Fibroblast of skin of abdomen (primary cell): ENCODE measurements at places on chromosomes 7 and 10.
A peak's percentile ranks its signal among the peaks of the same experiment; 100 is the strongest.

DNA sequence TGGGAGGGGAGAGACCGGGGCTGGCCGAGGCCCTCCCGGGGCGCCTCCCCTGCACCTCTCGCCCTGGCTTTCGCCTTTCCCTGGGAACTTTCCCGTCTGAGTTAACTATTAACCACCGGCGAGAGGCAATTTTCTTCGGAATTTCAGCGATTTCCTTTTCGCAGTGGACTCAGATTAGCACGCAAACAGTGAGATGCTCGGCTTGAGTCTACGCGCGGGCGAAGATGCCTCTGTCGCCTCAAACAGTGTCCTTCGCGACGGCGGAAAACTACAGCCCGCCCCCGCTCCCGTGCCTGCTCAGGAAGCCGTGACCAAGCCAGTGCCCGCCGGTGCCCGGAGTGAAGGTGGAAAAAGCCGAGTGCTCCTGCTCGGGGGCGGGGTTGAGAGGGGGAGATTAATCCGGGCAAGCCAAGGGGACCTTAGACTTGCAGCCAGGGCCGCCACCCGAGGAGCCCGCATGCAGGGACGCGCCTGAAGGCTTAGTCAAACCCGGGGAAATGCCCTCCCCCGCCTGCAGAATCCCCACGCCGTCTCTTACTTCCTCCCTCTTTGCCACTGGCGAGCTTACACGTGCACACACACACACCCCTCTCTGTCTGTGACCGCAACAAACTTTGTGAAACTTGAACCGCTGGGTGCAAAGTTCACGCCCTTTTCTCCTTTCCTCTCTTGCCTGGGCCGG lies 14.5 kb upstream of the PAX2 start:
- DNase-seq: peak; percentile 25

DNA sequence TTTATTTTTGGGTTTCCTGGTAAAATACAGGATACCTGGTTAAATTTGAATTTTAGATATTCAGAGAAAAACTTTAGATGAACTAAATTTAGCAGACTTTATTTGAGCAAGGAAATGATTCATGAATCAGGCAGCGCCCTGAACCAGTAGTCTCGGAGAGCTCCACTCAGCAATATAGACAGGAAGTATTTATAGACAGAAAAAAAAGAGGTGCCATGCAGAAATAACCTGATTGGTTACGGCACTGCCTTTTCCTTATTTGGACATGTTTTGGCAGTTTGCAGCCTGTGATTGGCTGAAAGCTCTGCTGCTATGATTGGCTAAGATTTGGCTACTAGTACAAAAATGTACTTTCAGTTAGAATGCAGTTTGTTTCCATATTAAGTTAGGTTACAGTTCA lies 198.3 kb upstream of the DKK1 start:
- DNase-seq: peak; percentile 17

DNA sequence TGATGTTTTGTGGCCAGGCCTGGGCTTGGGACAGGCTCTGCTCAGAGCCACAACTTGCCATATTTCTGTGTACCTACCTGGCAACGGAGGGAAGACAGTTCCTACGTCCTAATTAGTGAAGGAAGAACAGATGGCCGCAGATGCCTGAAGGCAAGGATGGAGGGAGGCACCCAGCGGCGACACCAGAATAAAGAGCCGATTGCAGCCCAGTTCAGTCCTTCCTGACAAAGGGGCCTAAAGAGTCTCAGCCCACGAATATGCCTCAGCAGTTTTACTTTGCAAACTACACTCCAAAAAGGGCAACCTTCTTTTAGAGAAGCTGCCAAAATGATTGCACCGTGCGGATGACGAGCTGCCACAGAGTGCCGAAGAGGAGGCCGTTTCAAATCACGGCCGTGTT lies 585.8 kb downstream of the GLRX3 start:
- no peak for DNase-seq

DNA sequence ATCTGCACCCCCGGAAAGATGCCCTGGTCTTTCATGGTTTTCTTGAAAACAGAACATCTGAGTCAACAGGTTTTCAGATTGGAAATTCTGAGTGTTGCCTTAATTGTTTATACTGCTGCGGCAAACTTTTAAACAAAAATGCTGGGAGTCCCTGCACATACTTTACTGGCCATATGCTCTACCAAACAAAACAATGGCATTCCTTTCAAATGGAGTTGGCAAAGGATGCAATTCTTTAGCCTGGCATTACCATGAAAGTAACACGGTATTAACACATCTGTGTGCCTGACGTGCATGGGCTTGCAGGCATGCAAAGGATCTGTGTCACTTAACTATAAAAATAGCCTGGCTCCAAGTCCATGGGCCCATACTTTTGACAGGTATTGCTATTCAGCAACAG lies 4.2 kb downstream of the INHBA start:
- DNase-seq: no peak

- no peak for DNase-seq
Measured at GRCh38 chr7:11779864-11780674, 51.9 kb downstream of the THSD7A start.

- no peak for DNase-seq
Measured at GRCh38 chr10:93150289-93150688, 76.6 kb downstream of the CYP26A1 start.

DNA sequence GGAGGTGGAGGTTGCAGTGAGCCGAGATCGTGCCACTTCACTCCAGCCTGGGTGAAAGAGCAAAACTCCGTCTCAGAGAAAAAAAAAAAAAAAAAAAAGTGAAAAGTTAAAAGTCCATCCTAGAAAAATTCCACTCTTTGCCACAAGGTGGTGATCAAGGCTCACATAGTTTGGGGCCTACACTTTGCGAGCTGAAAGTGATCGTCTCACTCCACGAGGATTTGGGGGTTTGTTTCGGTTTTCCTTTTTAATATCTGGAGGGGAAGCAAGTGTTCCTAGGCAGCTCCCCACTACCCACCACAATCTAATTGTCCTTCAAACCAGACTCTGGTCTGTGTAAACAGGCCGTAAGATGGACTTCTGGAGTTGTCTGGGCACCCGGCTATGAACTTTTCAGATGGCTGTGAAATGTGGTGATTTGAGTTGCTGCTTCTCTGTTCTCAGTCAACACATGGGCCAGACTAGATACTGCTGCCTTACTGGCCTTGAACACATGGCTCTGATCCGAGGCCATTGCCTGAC lies 27.1 kb downstream of the PRLHR start:
- DNase-seq: peak; percentile 54

DNA sequence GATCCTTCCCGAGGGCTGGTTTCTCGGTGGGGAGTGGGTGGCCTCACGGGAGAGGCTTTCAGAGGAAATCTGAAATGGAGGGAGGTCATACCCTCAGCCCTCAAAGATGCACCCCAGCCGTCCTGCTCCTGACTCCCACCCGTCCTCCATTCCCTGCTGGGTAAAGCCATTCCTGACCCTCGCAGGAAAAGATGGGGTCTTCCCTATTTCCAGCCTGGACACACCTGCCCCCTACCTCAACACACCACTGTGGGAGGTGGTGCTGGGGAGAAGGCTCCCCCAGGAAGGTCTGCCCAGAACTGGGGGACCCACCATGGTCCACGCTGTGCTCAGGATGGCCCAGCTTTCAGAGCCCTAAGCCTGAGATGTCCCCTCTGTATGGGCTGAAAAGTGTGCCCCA lies 86.9 kb downstream of the CHST15 start:
- DNase-seq: no peak

- DNase-seq: no peak
Measured at GRCh38 chr7:120407010-120407409, 134.0 kb downstream of the KCND2 start.

GRCh38 chr10:34815185-34816084 lies at the start of gene PARD3:
Gene PARD3, minus strand, starts transcription at chr10:34815296. Its CDS starts 301 bp downstream, at chr10:34814995.
- peak; percentile 68 for DNase-seq

- no peak for DNase-seq
Measured at GRCh38 chr10:128055061-128055868, 71.0 kb downstream of the MKI67 start.

- DNase-seq: peak; percentile 41
Measured at GRCh38 chr7:92402920-92403759, 44.1 kb upstream of the GATAD1 start.

GRCh38 chr7:95730493-95731280 lies 41.7 kb upstream of the DYNC1I1 start:
- DNase-seq: no peak

DNA sequence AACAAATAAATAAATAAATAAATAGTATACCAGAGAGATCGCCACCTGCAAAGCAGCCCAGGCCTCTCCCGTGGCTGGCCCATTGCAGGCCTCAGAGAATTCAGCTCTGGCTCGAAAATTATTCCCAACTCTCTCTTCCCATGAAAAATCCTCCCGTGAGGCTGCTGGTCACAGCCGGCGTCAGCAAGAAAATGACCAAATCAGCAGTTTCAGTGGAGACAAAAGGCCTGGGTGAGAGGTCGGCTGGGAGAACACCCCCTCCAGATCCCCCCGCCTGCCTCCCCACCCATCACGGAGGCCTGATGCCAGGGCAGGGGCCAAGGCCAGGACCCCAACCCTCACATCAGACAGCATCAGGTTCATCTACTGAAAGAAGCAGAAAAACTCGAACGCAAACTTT lies 3.1 kb upstream of the CLIP2 start:
- no peak for DNase-seq

DNA sequence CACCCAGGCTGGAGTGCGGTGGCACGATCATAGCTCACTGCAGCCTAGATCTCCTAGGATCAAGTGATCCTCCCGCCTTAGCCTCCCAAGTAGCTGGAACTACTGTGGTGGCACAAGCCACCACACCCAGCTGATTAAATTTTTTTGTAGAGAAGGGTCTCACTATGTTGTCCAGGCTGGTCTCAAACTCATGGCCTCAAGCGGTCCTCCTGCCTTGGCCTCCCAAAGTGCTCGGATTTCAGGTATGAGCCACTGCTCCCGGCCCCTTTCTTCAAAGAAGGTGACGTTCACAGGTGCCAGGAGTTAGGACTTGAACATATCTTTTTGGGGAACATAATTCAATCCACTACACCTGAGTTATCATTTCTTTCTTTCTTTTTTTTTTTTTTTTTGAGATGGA lies 2.9 kb upstream of the TTYH3 start:
- no peak for DNase-seq

DNA sequence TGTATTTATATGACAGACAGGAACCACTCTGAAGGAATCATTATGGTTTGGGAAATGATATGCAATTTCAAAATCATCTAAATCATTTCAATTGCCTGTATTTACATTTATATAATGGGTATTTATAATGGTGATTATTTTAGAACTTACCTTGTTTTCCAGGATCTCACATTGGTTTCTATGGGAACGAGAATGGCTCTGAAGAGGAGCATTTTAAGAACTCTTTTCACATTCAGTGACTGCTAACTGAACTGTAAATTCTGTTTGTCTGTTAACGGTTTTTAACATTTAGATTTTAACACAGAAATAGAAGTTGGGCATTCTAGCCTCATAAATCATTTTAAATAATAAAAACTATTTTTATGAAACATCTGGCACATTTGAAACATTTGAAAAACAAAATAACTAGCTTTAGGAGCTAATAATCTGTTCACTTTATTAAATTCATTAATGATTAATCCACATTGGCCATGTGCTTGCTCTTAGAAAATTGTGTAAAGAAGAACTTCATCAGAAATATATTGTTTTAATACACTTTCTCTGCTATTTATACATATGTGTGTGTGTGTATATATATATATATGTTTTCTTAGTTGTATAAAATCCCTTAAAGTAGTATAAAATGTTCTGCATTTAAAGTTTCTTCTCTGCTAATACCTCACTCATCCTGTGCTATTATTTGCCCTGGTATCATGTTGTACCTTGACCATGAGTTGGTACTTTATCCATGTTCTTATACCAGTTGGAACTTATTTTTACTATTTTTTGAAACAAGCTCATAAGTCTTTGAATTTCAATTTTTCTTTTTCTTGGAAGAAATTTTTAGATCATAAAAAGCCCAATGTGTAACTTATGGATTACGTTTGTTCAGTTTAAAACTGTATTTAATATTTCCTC lies 8.7 kb upstream of the SEM1 start:
- no peak for DNase-seq

- DNase-seq: no peak
Measured at GRCh38 chr10:62068464-62068863, 167.0 kb downstream of the ARID5B start.

GRCh38 chr7:16004702-16005101 lies 318.2 kb upstream of the MEOX2 start:
- DNase-seq: no peak

DNA sequence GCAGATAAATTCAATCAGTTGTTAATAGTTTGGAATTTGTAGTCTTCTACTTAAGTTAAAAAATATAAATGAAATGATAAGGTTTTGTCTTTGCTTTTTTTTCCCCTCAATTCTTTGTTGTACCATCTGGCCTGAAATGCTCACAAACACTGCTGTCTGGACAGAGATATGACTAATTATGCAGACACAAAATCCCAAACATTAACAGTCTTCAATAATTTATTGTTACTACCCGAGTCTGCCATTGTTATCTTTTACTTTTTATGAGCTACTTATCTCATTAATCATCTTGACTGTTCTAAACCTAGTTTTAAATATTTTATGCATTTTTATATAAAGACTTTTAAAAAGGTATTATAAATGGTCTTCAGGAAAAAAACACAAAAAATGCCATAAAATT lies 64.7 kb upstream of the THSD7A start:
- DNase-seq: peak; percentile 1

DNA sequence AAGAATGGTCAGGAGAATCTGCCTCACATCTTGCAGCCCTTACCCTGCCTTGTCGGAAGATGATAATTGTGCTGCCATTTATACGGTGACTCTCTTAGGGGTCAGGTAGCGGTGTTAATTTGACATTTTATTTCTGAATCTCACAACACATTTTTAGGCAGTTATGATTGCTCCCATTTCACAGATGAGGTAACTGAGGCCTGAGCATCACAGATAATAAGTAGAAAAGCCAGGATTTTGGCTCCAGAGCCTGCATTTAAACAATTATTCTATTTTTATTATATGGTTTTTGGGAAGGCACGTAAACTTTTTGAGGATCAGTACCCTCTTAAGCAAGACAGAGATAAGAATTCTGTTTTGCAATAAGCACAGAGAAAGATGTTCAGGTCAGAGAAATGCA lies 77.3 kb upstream of the SEPHS1 start:
- no peak for DNase-seq

- DNase-seq: peak; percentile 30
Measured at GRCh38 chr7:106566672-106567071, 94.3 kb downstream of the CCDC71L start.

DNA sequence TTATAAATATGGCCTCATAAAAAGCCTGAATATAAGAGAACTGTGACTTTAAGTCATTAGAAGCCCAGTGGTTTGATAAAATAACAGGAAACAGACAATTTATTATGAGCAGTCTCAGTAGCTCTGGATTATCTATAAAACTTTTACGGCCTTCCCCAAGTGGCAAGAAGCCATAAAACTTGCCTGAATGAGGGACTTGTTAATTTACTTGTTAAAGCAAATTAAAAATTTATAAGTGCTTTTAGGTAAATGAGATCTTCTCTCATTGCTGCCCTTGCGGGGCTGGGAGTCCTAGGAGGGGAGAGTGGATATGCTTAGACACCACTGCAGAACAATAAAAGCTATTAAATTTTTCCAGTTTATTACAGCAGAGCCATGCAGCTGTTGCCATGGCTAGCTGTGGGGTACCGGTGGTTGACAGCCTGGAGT lies 499.9 kb downstream of the AUTS2 start:
- DNase-seq: no peak

DNA sequence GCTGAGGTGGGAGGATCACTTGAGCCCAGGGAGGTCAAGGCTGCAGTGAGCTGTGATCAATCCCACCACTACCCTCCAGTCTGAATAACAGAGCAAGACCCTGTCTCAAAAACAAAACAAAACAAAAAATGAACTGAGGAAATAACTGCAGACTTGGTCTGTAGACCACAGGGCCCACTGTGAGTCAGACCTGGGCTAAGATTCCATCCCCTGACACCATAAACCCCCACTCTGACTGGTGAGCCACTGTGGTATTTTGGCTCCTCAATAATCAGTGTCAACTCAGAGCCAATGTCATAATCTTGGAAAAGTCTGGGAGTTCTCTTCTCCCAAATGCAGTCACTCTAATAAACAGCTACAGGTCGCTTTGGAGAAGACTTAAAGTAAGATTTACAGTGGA lies 24.0 kb upstream of the ERCC6 start:
- peak; percentile 47 for DNase-seq
